Activated CD4-positive, alpha-beta T cell treated with anti-CD3 and anti-CD28 coated beads, Interleukin-2, Interleukin-4, amounts not matched to agents 100 ng/mL and 50 ng/mL, durations not matched to agents 16 hours and 8 hours (primary cell): ENCODE measurements at places on chromosomes 16 and 17.

GRCh38 chr16:17777408-17777863, 306.7 kb upstream of the XYLT1 start:
- no peak for DNase-seq

DNA sequence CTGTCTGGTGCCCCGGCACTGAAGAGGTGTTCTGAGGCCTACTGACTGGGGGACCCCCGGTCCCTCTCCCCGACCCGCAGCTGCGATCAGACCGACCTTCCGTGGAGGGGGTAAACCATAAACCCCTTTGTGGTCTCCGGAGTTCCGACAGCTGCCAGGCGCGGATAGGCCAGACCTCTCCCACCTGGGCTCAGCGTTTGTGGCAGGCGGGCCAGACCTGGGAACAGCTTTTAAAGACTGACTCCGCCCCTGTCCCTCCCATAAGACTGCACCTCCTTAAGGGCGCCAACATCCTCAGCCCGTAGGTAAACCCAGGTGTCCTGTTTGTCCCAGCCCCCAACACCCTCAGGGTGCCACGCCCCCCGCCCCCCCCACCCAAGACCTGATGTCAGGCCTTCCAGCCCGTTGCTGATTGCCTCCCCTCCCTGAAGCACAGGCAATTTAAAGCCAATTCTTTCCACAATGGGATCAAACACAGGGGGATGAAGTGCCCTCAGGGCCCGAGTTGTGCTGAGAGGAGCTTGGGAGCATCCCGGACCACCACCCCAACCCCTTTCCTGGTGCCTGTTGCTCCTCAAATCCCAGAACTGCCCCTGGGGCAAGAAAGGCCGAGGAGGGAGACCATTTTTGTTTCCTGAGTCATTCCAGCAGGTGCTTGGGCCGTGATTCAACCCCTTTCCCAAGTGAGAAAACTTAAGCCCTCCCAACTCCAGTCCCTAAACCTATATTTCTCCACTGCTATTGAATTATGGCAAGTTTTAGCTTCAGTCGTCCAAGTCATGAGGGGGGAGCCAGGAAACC, at the start of gene SOX15:
Gene SOX15 (minus strand): TSS at position 204 of the 801 bp plus-strand sequence. CDS start 418 bp downstream, outside the sequence.
- no peak for DNase-seq

DNA sequence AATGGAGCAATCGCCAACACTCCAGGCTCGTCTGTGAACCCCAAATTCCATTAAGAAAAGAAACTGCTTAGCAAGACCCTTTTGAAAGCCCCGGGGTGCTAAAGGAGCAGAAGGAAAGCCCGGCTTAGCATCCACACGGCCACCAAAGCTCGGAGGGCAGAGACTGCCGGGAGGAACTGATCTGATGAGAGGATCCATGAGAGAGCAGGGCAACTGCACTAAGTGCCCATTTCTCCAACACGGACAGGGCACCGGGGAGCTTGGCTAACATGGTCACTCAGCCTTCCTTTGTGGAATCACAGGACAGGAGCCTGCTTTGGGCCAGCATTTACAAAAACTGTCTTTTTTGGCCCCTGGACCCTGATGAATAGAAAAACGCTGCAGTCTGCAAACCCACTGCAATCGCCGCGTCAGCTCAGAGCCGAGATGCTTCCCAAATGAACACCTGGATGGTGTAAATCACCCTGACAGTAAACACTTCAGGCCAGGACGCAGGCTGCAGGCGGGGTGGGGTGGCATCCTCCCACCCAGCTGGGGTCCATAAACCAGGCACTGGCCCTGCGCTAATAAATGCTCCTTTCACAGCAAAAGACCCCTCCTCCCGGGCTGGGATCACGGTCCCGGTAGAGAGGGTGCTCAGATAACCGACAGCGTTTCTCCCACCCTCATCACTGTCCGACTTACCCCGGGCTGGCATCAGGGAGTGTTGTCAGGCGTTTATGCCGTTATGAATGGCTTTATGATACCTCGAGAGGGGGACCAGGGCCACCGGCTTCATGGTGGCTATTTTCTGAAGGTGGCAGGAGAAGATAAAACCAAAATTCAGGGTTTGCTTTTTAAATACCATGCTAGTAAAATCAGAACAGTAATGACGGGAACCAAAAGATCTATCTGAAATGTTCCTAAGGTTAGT, 299.5 kb downstream of the IRF8 start:
- no peak for DNase-seq

GRCh38 chr16:77223184-77223583, 24.0 kb downstream of the SYCE1L start:
- DNase-seq: peak; percentile 25

GRCh38 chr17:78528541-78528940, 48.7 kb downstream of the DNAH17 start:
- no peak for DNase-seq

- no peak for DNase-seq
Observed at GRCh38 chr16:85403693-85404092, 209.4 kb upstream of the GSE1 start.

DNA sequence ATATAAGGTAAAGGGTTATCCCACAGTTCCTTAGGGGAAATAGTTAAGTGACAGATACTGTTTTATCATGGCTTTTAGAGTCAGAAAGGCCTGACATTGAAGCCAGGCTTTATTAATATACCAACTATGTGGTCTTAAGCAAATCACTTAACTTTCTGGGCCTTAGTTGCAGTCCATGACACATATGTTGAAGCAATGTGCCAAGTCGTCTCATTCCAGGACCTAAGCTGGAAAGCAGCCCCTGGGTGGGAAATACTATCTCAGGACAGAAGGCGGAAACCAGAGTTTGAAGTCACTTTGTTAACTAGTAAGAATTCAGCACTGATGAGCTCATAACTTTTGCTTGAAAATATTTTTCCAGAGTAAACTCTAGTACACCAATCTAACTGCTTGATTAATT, 80.0 kb downstream of the USP32 start:
- DNase-seq: no peak

GRCh38 chr17:8222380-8222629, 11.9 kb upstream of the AURKB start:
- no peak for DNase-seq

DNA sequence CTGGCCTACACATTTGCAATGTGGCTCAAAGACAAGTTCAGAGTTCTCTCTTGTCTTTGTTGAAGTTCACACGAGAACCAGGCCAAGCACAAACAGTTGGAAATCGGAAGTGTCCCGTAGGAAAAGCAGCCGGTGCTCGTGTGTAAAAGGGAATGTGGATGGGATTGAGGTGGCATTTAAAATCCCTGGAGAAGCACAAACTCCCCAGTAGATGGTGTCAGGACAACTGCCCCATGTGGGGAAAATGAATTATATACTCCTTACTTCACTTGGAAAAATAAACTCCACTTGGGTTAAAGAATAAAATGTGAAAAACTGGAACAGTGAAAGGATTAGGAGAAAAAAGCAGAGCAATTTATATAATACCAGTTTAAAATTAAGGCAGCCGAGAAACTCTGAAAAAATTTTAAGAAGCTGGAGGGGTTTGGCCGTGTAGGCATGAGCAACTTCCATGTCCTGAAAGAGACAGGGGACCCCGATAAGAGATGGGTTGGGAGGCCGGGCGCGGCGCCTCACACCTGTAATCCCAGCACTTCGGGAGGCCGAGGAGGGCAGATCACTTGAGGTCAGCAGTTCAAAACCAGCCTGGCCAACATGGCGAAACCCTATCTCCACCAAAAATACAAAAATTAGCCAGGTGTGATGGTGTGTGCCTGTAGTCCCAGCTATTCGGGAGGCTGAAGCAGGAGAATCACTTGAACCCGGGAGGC, 28.1 kb downstream of the CBFA2T3 start:
- DNase-seq: no peak

DNA sequence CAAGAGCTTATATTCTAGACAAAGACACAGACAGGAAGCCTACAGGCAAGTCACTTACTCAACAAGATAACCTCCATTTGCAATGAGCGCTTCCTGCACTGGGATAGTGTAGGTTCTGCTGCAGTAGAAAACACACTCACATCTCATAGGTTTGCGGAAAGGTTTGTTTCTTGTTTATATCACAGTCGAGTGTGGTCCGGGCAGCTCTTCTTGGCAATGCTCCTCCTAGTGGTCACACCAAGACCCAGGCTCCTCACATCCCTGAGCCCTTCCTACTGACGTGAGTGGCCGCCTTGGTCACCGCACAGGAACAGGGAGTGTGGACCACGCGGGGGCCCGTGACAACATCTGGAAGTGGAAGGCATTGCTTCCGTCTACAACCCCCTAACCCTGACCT, 48.0 kb upstream of the RBFOX3 start:
- DNase-seq: no peak

DNA sequence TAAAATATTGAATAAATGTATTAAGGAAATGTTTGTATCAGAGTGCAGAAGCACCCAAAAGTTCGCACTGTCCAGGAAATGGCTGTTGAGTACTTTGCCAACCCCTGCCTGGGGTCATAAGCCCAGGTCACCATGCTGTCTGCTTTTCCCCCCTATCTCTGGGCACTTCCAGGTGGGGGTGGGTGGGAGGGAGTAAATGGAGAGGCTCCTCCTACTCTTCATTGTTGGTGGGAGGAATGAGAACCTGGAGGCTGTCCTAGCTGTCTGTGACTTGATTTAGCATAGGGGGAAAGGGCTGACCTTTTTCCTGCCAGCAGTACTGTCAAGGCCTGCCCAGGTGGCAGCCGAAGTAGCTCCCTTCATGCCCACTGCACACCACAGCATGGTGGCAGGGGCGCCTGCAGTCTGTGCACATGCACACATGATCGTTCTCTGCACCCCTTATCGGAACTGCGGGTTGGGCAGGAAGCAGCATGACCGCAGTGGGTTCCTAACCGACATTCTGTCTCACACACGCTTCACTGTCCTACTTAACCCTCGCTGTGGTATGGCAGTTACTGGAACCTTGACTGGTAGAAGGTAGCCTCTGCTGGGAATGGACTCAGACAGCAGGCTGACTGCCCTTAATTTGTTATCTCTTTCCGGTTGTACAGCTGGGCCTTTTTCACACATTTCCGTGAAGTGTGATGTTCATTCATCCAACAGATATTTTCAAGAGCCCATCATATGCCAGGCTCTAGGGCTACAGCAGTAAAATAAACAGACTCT, 41.5 kb downstream of the LDHD start:
- peak; percentile 94 for DNase-seq

GRCh38 chr17:78785663-78786057, 3.6 kb upstream of the CYTH1 start:
- DNase-seq: no peak

DNA sequence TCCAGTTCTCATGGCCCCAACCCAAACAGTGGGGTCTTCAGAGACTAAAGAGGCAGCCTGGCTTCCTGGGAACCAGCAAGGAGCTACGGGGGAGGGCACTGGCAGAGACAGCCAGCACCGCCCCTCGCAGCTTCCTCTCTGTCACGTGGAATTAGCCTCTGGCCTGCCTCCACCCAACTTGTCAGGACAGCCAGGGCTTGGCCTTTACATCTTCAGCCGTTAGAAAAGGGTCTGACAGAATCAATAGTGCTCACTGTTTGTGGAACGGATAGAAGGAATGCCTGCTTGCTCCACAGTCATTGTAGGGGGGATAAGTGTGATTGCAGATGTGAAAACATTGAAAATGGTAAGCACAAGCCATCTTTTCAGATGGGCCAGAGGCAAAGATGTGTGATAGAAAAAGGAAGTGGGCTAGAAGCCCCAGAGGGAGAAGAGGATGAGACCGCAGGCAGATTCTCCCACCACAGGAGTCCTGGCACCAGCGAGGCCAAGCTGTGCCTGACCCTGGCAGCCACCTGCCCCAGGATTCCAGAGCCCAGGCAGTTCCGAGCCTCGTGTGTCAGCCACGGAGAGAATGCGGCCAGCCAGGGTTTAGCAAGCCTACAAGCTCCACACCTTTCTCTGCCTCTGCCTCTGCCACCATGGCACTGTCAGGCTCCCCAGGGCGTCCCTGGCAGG, 18.6 kb downstream of the GRIN2C start:
- DNase-seq: no peak

DNA sequence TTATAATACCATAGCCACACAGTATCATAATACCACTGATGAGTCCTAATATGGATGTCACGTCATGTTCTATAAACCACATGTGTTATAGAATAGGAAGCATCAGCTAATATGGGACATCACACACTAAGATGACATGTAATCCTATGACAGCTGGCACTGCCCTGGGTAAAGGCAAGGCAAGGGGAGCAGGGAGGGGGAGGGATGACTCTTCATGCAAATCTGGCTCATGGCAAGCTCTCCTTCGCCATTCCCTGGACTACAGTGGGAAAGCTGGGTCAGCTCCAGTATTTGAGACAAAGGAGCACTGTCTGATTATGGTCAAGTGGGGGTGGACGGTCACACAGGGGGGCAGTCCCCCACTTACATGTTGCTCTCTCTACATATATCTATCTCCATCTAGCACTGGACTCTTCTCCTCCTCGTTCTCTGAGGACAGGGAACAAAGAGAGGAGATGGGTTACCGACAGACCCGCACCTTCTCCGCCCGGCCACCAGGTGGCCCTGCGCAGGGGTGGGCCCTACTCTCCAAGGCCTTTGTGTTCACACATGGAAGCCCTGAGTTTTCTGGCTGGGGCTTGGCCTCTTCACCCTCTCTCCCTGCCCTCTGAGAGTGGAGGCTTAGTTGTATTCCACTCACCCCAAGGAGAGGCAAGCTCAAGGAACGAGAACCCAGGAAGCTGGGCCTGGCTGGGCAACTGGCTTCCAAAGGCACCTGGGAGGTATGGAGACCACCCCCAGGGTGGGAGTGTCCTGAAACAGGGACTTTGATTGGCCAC, 23.4 kb upstream of the MPO start:
- DNase-seq: peak; percentile 63

- no peak for DNase-seq
Observed at GRCh38 chr17:50681263-50682200, 26.2 kb downstream of the ANKRD40 start.

GRCh38 chr16:77295896-77296295, 96.7 kb downstream of the SYCE1L start:
- DNase-seq: no peak

DNA sequence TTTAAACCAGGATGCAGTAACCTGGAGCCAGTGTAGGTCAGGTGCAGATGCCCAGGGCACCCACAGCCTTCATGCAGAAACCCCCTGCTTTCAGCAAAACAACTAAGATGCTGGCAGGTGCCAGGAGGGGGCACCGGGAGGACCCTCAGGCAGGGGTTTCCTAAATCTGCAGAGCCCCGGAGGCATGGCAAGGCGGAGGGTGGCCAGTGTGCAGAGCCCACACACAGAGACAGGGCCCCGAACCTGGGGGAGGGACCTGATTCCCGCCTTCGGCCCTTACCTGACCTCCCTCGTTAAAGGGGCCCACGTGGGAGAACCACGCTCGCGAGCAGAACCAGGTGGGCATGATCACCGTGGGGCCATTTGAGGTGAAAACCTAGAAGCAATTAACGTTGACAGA, 114.0 kb upstream of the METRNL start:
- no peak for DNase-seq

- no peak for DNase-seq
Observed at GRCh38 chr16:1981398-1981836, at the start of gene NOXO1. TSS of gene NOXO1 (minus strand) at chr16:1981469. CDS start at chr16:1981179, 290 bp downstream.
